Cardiac muscle cell (in vitro differentiated cells and primary cell): ENCODE measurements at places on chromosomes 13 and 19. TPM values are rescaled to one million over a fixed set of nuclear protein-coding genes. Genes with fewer than 3 reads are reported as not detected.
A peak's percentile ranks its signal among the peaks of the same experiment; 100 is the strongest.

The CEACAM7 gene
- not detected in 2 replicates for total RNA-seq

- no peaks in the 10 kb centered on the region for H3K27me3 ChIP-seq
- no peaks in the 10 kb centered on the region for H3K36me3 ChIP-seq
- peak overlapping the region; percentile 55 for H3K4me3 ChIP-seq
- H3K4me1 ChIP-seq = peaks cover 29% of the 10 kb centered on the region
- DNase-seq = peak; percentile 86
- H3K27ac ChIP-seq = peak overlapping the region; percentile 99
Measured at GRCh38 chr19:2060884-2061494, 9.9 kb upstream of the MKNK2 start.

- peak; percentile 14 for DNase-seq
- H3K4me1 ChIP-seq = no peaks in the 10 kb centered on the region
- H3K4me3 ChIP-seq = no peak overlapping the region
- H3K36me3 ChIP-seq = no peaks in the 10 kb centered on the region
Measured at GRCh38 chr13:26785838-26786630, 25.4 kb upstream of the GPR12 start.

DNA sequence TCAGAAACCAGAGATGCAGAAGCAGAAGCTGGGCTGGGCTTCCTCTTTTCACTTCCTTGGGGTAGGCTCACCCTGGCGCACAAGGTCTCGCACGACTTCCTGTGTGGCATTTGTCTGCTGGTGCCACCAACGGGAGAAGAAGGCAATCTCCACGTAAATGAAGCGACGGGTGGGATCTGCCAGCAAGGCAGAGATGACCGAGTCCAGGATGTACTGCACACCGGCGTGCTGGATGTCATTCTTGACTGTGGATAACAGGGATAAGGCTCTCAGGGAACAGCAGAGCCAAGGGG is 1.3 kb downstream of the MAN2B1 start:
- H3K27me3 ChIP-seq = no peaks in the 10 kb centered on the region
- DNase-seq = no peak
- peaks cover 11% of the 10 kb centered on the region for H3K36me3 ChIP-seq
- no peak overlapping the region for H3K4me3 ChIP-seq
- no peak overlapping the region for H3K27ac ChIP-seq
- H3K4me1 ChIP-seq = peaks cover 14% of the 10 kb centered on the region

The FLT3LG gene
- 0.28 and 2.0 TPM in 2 replicates for total RNA-seq

The ZNF888 gene
- 1.1 and 7.3 TPM in 2 replicates for total RNA-seq

DNA sequence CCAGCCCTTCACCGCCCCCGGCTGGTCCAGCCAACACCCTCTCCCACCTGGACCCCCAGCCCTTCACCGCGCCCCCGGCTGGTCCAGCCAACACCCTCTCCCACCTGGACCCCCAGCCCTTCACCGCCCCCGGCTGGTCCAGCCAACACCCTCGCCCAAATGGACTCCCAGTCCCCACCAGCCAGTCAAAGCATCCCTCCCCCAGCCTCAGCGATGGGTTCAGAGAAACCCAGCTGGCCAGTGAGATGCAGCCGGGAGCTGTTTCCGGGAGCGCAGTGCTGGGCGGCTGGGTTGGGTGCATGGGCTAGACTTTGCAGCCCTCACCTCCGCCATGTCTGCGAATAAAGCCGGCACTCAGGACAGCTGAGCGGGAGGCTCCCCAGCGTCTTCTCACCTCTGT is 6.5 kb upstream of the CDC34 start:
- H3K27ac ChIP-seq = no peak overlapping the region
- H3K36me3 ChIP-seq = no peaks in the 10 kb centered on the region
- no peaks in the 10 kb centered on the region for H3K27me3 ChIP-seq

DNA sequence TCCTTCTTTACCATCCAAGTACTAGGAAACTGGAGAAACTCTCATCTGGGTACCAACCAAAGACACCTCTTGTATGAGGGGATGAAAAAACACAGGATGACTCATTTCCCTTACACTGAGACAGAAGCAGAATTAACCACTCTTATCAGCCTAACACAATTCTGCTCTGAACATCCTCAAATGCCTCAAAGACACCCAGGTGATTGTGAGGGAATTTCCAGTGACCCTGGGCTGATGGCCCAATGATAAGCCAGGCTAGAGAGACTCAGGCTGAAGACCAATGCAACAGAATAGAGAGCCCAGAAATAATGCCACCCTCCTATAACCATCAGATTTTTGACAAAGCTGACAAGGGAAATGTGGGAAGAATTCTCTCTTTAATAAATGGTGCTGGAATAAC is 7.0 kb downstream of the ZNF737 start:
- H3K27me3 ChIP-seq = no peaks in the 10 kb centered on the region
- H3K4me1 ChIP-seq = no peaks in the 10 kb centered on the region
- no peaks in the 10 kb centered on the region for H3K36me3 ChIP-seq
- H3K27ac ChIP-seq = no peak overlapping the region

DNA sequence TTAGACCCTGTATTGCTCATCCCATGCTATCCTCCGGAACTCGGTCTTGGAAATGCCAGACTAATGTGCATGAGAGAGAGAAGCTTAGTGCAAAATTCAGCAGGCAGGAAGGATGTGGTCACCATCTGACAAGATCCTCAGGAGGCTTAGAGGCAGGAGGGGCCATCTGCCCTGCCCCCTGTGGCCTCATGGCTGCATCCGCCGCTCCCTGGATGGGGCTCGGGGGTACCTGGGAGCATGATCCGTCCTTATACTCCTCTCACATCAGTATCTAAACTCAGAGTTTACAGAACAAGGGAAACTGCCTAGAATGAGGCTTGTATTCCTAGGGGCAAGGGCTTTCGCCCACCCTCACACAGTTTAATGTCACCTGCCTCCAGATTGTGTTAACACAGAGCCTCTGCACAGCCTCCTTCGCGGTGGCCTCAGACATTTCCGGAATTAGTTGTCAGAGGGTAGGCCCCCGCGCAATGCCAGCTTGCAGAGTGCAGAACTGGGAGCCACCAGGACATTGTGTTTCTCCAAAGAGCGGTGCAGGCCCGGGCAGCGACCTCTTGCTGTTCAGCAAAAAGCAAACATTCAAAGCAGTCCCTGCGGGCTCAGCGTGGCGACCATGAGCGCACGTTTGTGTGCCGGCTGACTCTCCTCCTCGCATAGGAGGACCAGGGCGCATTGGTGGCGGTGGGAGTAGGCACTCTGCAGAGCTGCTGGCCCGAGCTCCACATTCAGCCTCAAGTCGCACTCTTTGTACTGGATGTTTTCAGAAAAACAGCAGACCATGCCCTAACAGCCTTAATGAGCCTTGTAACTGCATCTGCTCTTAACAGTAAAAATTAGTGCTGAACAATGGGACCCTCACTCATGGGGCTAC is 39.1 kb downstream of the GPR12 start:
- H3K27me3 ChIP-seq = no peaks in the 10 kb centered on the region
- no peak for DNase-seq
- H3K27ac ChIP-seq = no peak overlapping the region
- no peak overlapping the region for H3K4me3 ChIP-seq
- H3K4me1 ChIP-seq = no peaks in the 10 kb centered on the region
- no peaks in the 10 kb centered on the region for H3K36me3 ChIP-seq

GRCh38 chr19:2494084-2494446 is 18.1 kb downstream of the GADD45B start:
- peaks cover 24% of the 10 kb centered on the region for H3K4me1 ChIP-seq
- no peak overlapping the region for H3K4me3 ChIP-seq
- H3K27ac ChIP-seq = peak overlapping the region; percentile 97
- H3K27me3 ChIP-seq = no peaks in the 10 kb centered on the region
- peak; percentile 49 for DNase-seq
- no peaks in the 10 kb centered on the region for H3K36me3 ChIP-seq

- no peaks in the 10 kb centered on the region for H3K27me3 ChIP-seq
- no peaks in the 10 kb centered on the region for H3K36me3 ChIP-seq
- H3K27ac ChIP-seq = no peak overlapping the region
- DNase-seq = no peak
- H3K4me3 ChIP-seq = no peak overlapping the region
- no peaks in the 10 kb centered on the region for H3K4me1 ChIP-seq
Measured at GRCh38 chr13:70964874-70965273, 856.6 kb upstream of the KLHL1 start.
